Uterus (tissue), 4 donors: ENCODE measurements at places on chromosomes 6 and 20.

DNA sequence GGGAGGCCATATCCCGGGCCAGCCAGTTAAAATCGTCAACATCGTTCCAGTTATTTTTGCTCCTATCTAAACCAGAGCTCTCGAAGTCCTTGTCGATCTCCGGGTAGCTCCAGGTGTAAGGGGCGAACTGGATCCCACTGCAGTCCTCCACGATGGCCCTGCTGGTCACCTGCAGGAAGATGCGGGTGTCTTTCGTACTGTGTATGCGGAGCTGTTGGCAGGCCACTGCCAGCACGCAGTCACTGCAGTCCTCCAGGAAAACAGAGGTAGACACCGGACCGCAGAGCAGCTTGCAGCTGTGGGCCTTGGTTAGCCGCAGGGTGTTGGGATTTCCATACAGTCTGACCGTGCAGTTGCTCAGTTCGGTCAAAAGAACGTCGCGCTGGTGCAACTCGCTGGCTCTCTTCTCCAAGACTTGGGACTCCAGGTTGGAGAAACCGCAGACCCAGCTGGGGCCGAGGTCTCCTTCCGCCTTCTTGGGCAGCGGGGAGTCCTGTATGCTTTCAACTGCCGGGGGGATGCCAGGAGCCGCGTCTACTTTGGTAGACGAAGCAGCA, 742 bp downstream of the TBCC start:
- DNase-seq = peak; percentile 28

GRCh38 chr6:3890047-3890446, 40.9 kb downstream of the FAM50B start:
- no peak for DNase-seq

- DNase-seq = no peak
Observed at GRCh38 chr20:3192226-3193015, 12.1 kb downstream of the DDRGK1 start.

DNA sequence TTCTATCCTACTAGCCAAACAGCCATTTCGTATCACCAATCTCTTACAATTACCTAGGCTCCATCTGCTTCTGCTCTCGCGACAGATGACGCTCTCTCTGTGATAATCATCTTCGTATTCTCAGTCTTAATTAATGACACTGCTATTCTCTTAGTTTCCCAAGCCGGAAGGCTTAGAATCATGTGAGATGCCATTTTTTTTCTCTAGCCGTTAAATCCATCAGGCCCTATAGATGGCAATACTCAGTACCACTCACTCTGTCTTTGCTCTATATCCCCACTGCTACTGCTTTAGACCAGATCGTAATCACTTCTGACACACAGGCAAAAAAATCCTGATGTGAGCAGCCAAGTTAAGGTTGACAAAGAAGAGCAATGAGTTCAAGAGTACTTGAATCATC, 2.1 kb upstream of the THEMIS start:
- DNase-seq = no peak

DNA sequence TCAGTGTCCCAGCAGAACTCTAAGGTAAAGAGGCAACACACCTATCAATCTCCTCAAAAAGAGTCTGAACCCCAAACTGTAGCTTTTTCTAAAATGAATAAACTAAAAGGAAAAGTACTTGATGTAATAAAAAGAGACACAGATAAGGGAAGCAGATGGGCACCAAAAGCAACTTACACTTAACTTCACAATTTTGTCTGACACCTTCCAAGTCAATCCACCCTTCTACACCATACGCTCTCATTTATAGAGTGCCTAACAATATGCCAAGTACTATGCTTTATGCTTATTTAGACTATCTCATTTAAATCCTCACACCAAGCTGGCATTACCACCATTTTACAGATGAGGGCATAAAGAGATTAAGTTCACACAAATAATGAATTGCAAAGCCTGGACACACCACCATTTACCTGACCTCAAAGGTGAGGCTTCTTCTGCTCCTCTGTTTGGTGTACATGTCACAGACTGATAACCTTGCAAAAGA, 90.6 kb upstream of the DST start:
- no peak for DNase-seq

- no peak for DNase-seq
Observed at GRCh38 chr6:137353346-137353745, 134.2 kb upstream of the IFNGR1 start.
